ENCODE measurements at places on chromosomes 7 and 10. TPM values are rescaled to one million over a fixed set of nuclear protein-coding genes. Genes with fewer than 3 reads are reported as not detected.

SLC26A3 gene
- not detected for total RNA-seq

NRP1 gene
- 61.7 TPM for total RNA-seq

CALHM1 gene
- not detected for total RNA-seq

SEMA3D gene
- 1.3 TPM for total RNA-seq

DNA sequence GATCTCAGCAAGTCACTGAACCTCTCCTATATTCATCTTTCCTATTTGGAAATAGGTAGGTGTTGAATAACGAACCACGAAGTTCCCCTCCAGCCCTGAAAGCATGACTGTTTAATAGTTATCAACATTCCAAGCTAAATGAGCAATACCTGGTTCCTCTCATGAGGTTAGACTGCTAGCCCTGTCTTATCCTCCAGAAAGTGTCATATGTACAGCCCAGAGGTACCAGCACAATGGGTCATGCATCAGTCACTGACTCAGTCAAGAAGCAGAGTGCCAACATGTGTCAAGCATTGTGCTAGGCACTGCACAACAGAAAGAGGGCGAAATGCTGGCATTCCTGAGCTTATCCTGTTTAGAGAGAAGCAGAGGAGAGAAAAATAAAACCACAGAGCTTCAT is 70.0 kb downstream of the AMPH start:
- no peak for DNase-seq

GRCh38 chr10:59064080-59064692 is 112.3 kb upstream of the PHYHIPL start:
- DNase-seq, result no peak

- no peak for DNase-seq
Measured at GRCh38 chr7:148912758-148913541, 28.9 kb upstream of the EZH2 start.

DNA sequence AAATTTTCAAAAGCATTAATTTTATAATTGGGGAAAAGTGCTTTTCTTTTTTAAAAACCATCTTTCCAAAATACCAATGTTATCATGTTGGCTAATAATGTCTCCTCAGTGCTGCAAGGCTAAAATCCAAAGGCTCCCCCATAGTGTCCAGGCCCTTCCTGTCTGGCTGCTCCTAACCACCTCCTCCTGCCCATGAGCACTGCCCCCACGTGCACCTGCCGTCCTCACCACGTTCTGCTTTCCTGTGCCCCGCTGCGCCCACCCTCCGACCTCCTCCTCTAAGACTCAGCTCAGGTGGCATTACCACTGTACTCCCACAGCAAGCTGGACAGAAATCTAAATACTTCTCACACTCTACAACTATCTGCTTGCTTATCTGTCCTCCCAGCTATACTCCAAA is 17.7 kb downstream of the PAXIP1 start:
- no peak for DNase-seq

DNA sequence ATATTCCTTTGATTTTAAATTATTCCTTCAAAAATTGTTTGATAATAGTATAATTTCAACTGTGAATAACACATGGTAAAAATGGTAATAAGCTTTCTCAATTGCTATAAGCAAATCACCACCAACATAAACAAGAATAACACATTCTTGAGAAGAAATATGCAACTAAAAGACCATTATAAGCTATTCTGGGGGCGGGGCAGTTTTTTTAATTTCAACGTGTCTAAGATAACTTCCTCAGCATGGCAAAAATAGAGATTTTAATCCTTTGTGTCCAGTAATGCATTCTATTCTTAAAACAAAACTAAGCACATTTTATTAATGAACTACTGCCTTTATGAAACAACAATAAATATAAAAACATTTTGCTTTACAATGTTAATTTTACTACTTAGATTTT is 1.5 kb downstream of the DNAJC12 start:
- DNase-seq, result no peak

DNA sequence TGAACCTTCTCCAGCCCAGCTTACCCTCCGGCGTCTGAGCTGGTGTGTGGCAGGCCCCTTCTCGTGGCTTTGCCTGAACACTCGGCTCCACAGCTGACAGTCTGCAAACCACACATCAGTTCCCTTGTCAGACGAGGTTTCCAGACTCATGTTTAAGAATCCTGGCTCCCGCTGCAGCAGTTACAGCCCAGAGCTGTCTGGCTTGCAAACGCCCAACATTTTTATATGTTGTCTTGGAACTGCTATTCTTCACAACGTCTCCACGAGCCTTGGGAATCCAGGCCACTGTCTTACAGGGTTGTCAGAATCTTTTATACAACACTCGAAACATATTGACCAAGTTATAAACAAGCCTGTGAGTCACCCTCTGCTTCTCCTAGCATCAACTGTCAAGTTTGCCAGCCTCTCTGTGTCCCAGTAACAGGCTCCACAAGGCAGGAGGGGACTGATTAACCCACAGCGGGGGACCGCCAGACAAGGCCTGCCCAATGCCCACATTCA is 68.1 kb downstream of the TNS3 start:
- DNase-seq, result no peak

DNA sequence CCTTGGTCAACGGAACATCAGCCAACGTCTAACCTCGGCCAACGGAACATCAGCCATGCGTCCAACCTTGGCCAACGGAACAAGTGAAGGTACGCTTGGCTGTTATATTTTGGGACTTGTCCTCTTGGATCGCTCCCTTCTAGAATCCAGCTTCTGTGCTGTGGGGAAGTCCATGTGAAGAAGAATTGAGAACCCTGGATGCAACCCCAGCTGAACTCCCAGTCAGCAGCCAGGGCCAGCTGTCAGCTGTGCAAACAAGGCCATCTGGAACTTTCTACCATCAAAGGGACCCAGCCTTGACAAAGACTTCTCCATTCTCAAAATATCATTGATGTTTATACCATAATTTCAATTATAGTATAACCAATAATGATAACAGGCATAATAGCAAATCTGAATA is 43.3 kb upstream of the ITGA8 start:
- no peak for DNase-seq

GRCh38 chr7:101303102-101303701 is 18.4 kb downstream of the IFT22 start:
- no peak for DNase-seq

DNA sequence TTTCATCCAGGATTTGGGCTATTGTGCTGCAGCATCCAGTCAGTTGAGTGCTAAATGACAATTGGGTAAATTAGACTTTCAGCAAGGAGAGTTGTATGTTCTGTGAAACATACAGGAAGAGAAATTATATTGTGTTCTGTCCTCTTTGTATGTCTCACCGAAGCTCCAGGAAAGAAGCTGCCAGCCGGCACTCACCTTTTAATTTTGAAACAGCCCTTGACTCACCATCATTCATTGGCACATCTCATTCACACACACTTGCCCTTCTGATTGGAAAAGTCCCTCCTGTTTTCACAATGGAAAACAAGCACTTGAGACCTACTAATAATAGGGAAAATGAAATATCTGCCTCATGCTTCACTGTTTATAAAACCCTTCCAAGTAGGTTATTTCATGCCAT is 495.6 kb downstream of the RPS24 start:
- DNase-seq, result no peak

DNA sequence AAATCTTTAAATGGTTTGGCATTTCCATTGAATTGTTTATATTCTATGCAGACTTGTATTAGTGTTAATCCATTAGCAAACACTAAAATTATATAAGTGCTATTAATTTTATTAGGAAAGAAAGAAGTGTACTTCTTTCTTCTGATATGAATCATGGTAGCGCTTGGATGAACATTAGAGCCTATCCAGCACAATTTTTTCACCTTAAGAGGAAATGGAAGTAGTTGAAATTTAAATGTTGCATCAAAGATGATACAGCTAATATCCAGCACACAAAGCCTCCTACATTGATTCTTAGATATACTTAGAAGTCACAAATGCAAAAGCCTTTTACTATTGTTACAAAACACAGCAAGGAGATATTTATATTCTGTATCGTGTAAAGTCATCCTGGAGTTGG is 174.5 kb downstream of the AHR start:
- no peak for DNase-seq
